NCI-H1092 (cell line): ENCODE measurements at places on chromosomes 4 and X.

- DNase-seq, result no peak
Observed at GRCh38 chr4:5899881-5900280, 7.0 kb upstream of the CRMP1 start.

DNA sequence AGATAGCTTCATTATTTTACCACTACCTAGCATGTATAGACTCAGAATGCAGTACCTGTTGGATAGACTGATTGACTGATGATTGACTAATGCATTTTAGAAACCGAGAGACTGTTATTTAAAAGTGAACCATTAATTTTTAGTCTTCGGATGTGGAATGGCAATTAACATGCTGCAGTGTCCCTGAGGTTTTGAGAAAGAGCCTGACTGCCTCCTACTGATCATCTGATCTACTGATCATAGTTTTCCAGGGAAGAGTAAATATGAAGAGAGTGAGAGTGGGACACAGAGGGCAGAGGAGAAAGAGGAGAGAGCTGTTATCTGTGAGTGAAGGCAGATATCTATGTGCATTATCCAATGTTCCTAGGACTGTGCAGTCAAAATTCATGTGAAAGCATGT, 764.7 kb downstream of the TRIML1 start:
- DNase-seq, result no peak

GRCh38 chr4:19358015-19358414, 893.7 kb upstream of the SLIT2 start:
- DNase-seq, result no peak

DNA sequence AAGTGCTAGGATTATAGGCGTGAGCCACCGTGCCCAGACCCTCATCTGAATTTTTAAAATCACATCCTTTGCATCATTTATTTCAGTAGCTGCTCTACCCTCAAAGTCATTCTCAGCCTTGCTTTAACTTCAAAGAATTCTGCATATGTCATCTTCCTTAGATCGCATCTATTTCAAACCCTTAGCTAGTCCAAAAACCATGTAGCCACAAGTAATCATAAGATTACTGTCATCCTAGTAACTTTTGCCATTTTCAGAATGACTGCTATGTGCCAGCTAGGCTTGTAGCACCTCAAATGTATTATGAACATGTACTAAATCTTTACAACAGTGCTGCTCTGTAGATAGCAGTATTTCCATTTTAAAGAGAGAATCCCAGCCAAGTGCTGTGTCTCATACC, 45.5 kb upstream of the KLF3 start:
- DNase-seq, result no peak

- DNase-seq, result no peak
Observed at GRCh38 chr4:105060628-105061027, 86.0 kb upstream of the TET2 start.

- DNase-seq, result no peak
Observed at GRCh38 chr4:164485136-164485535, 268.8 kb upstream of the SMIM31 start.

GRCh38 chrX:105302246-105302645, 81.8 kb upstream of the TEX13A start:
- no peak for DNase-seq

- no peak for DNase-seq
Observed at GRCh38 chr4:55912249-55912648, 36.5 kb upstream of the CEP135 start.

DNA sequence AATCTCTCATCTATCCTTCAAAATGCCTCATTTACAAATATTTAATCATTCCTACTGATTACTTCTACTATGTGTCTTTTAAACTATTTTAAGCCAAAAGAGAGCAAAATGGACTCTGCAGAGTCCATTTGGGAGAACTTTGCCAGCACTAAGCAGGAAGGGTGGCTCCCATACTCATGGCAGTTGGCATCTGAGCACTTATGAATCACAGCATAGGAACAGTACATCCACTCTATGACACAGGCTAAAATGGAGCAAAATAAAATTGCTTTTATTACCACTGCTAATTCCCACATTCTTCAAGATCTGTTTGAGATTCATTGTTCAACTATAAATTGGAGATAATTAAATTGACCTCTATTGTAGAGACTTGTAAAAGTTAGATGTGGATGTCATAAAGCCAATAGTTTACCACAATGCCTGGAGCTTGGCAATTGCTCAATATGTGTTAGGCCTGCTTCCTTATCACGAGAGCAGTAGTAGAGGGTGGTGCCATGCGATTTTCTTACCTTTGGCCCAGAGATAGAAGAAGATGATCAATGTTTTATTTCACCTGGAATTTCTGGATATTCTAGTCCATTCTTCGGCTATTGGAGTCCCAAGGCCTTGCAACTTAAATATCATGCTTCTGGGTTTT, 19.1 kb downstream of the HPGD start:
- DNase-seq, result no peak

DNA sequence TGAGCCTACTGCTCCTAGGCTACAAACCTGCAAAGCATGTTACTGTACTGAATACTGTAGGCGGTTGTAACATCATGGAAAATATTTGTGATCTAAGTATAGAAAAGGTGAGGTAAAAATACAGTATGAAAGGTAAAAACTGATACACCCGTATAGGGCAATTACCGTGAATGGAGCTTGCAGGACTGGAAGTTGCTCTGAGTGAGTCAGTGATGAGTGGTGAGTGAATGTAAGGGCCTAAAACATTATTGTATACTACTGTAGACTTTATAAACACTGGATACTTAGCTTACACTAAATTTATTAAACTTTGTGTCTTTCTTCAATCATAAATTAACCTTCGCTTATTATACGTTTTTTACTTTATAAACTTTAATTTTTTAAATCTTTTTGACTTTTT, 3.7 kb downstream of the KIF4A start:
- DNase-seq, result no peak

GRCh38 chrX:115023139-115023538, 5.7 kb upstream of the IL13RA2 start:
- DNase-seq, result no peak

- no peak for DNase-seq
Observed at GRCh38 chr4:152232271-152232670, 303.6 kb downstream of the FBXW7 start.

- no peak for DNase-seq
Observed at GRCh38 chr4:19349416-19349815, 902.3 kb upstream of the SLIT2 start.

DNA sequence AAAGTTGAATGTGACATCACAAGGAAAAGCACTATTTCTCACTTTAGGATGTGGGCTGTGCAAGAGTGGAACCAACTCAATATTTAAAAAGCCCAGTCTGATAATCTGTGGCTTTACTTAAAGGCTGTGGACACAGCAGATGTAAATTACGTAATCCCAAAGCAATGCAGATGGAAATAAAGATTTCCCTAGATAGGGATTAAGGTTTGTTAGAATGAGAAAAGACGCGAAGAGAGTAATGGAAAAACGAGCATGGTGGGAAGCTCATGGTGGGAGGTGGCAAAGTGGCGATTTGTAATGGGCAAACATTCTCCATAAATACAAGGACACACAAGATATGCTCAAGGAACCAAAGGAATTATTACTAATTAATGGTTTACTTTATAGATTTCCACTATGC, 985.5 kb downstream of the FSTL5 start:
- no peak for DNase-seq

DNA sequence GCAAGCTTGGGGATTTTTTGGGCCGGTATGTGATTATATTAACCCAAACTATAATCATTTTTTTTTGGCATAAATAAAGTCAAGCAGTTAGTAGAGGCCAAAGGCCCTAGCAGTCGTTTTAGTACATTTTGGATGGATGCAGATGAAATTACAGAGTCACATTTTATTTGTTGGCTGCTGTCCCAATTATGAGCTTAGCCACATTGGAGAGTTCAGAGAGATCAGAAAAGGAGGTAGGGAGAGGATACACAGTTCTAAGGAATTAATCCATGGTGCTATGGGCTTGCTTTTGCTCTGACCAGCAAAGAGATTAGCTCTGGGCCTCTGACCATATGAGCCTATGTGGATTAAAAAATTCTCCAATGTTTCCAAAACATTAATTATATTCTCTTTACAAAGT, 395.1 kb downstream of the RAPGEF2 start:
- no peak for DNase-seq

DNA sequence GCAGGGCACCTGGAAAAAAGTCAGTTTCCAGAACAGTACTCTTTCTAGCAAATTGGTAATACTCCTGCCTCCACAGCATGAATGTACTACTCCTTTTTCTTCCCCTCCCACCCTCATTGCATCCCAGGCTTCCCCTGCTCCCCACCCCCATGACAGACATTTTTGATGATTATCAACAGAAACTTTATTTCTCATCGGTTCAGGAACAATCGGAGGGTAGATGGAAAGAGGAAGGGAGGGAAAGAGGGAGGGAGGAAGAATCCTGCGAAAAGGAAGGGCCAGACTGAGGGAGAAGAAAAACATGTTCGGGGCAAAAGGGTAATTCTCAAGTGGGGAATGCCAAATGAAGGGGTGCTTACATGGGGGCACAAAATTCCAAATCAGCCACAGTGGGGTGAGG, 705 bp upstream of the CXorf65 start:
- no peak for DNase-seq

- DNase-seq, result no peak
Observed at GRCh38 chr4:83772685-83773084, 236.8 kb downstream of the GPAT3 start.

DNA sequence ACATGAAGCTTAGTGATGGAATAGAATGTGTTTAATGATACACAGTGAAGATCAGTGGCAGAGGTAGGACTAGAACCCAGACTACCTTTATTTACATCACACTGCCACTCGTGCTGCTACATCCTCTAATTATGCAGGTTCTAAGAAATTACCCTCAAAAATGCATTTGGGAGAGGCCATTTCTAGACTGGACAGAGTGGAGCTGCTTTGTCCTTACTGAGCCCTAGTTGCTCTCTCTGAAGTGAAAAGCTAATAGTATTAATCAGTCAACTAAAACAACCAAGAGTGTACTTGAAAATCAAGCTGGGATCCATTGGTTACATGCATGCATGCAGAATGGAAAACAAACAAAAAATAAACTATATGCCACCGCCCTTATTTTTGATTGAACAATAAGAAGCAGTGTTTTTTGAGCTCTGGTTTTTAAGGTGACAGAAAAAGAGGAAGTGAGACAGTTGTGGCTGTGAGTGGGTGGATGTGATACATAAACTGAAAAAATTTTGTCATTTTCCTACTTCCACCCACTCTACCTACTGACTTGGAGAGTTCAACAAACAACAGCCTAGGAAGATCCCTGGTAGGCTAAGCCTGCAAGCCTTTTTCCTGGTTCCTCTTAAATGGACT, 6.8 kb upstream of the VSIG4 start:
- no peak for DNase-seq

DNA sequence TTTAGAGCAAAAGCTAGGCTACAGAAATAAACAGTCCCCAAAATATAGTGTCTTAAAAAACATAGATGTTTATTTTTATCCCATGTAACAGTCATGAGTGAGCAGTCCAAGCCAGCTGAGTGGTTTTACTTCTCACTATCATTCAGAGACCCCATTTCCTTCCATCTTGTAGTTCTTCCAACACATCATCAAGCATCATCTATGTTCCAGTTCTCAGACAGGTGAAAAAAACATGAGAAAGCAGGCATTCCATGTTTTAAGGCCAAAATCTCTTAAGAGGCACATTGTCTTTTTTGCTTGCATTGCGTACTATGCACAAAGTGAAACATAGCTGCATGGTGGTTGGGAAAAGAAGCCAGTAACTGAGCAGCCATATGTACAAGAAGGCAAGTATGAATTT, 128.6 kb downstream of the ATOH1 start:
- no peak for DNase-seq

DNA sequence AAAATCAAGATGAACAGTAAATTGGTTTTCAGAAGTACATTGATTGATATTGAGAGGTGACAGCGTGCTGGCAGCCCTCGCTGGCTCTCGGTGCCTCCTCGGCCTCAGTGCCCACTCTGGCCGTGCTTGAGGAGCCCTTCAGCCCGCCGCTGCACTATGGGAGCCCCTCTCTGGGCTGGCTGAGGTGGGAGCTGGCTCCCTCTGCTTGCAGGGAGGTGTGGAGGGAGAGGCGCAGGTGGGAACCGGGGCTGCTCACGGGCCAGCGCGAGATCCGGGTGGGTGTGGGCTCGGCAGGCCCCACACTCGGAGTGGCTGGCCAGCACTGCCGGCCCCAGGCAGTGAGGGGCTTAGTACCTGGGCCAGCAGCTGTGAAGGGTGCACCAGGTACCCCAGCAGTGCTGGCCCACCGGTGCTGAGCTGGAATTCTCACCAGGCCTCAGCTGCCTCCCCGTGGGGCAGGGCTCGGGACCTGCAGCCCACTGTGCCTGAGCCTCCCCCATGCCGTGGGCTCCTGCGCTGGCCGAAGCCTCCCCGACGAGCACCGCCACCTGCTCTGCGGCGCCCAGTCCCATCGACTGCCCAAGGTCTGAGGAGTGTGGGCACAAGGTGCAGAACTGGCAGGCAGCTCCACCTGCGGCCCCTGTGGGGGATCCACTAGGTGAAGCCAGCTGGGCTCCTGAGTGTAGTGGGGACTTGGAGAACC, 25.2 kb downstream of the RAP2C start:
- DNase-seq, result no peak

DNA sequence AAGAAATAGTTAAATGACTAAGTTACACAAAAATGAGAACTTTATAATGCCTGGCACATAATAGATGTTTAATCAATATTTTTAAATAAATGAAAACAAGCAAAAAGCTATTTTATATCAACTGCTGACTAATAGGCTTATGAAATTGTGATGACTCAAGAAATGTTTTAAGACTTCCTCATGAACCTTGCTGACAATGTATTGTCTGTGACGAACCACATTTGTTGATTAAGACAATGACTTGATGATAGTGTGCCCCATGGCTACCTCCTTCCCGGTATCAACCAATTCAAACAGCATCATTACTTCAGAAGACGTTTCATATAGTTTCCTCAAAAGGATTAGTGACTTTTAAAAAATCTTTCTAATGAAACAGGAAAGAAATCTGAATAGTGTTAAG, 7.9 kb downstream of the CXCL6 start:
- no peak for DNase-seq

GRCh38 chr4:128603081-128603480, 206.4 kb upstream of the JADE1 start:
- DNase-seq, result no peak

DNA sequence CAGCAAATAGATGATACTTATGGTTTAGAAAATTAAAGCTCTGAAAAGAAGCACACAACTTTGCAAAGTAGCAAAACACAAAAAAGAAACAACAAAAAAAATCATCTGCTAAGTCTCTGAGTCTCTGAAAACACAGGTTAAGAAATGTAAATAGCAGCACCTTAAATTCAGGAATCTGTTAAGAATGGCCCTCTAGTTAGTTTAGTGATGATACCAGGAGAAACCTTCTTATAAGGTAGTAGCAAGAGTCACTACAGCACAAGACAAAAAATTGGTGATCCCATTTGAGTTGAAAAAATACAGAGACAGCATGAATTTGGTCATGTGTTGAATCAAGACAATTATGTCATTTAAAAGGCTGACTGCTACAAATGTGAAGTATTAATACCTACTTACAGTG, 308.2 kb upstream of the ADGRL3 start:
- DNase-seq, result no peak
